ENCODE measurements at places on chromosomes 1 and 21.

DNA sequence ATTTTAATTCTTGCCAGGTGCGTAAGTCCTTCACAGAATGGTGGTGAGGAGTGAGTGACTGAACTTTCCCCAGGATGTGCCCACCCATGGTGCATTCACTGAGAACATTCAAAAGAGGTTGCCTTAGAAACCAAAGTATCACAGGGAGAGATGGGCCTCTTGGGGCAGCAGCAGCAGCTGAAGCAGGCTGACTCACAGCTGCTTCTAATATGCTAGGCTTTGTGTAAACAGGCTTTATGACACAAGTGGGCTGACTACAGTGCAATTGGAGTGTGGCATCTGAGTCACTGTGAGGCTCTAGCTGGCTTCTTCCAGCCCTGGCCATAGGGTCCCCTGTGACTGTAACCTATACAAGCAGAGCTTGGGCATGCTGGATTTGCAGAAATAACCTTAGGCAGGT lies 12.6 kb downstream of the PIGP start:
- DNase-seq, result peak; percentile 16

DNA sequence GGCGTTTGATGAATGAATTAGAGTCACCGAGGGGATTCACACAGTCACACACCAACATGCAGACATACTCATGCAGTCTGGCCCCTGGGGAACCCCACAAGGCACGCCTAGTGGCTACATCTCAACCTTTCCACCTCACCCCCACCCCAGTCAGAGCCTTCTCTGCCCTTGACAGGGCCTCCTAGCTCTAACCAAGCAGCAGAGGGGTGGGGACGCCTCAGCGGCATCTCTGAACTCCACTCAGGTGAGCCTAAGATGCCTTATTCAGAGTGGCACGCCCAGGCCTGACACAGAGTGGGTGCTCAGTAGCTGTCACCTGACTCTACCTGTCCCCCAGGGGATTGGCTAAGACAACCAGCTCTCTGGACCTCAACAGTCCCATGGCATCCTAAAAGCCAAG lies 3.7 kb upstream of the SDC3 start:
- no peak for DNase-seq

DNA sequence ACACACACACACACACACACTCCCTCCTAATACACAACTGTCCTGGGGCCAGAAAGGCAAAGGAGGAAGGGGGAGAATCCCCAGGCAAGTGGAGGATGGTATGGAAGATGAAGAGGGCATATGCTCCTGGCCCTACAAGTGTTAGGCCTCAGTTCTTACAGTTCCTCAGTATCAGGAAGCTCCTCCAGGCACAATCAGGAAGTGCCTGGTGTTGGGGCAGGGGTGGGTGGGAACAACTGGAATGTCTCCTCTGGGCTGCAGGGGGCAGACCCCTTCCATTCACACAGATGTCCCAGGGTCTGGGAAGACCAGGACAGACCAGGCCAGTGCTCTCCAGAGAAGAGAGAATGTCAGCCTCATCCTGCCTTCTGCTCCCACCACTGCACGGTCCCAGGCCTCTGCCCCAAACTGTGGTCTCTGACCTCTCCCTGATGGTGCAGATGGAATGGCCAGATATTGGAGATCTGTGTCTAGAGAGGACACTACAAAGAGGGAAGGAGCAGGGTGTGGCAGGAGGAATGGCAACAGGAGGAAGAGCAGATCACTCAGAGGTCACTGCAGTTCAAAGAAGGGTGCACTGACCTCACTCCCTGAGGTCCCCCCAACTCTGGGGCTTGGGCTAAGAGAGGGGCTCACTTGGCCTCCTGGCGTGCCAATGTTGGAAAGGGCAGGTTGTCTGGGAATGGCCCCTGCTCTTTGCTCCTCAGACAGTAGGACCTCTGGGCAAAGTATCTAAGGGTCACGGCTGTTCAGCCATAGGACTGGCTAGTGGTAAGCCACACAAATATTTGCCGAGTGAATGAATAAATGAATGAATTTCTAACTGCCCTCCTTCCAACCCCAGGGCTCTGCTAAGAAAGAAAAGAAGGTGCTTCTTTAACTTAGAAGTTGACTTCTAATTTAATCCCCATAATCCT lies 2.5 kb upstream of the DENND2D start:
- DNase-seq, result no peak

GRCh38 chr1:149936992-149937705 lies 470 bp upstream of the MTMR11 start:
- no peak for DNase-seq

GRCh38 chr1:205351984-205352713 lies 4.6 kb downstream of the KLHDC8A start:
- DNase-seq, result no peak

DNA sequence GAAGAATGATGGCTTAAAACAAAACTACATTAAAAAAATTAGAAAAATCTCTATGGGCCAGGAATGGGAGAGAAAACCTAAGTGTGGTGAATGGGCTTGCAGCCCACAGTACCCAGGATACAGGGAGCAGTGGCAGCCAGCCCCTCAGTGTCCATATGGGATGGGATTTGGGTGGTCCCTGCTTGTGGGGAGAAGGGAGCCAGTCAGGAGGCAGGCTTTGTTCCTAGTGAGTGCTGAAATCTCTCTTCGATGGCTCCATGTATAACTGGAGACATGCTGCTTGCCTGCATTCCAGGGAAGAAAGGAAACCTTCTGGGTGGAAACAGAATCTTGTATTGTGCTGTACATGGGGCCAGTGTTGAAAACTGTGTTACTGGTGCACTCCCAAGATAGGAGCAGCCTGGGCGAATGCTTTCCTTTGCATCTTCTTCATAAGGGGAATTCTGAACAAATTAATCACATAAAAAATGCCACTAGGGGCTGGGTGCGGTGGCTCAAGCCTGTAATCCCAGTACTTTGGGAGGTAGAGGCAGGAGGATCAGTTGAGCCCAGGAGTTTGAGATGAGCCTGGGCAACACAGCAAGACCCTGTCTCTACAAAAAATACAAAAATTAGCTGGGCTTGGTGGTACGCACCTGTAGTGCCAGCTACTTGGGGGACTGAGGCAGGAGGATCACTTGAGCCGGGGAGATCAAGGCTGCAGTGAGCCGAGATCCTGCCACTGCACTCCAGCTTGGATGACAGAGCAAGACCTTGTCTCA lies 36.0 kb downstream of the PTPRU start:
- DNase-seq, result no peak

- no peak for DNase-seq
Measured at GRCh38 chr1:29853716-29854330, 617.5 kb downstream of the PTPRU start.

- no peak for DNase-seq
Measured at GRCh38 chr1:207230441-207230840, 91.0 kb upstream of the CD55 start.

GRCh38 chr1:165717918-165718515 lies 19.7 kb upstream of the ALDH9A1 start:
- peak; percentile 32 for DNase-seq

- no peak for DNase-seq
Measured at GRCh38 chr1:18090636-18091035, 17.0 kb upstream of the IGSF21 start.

DNA sequence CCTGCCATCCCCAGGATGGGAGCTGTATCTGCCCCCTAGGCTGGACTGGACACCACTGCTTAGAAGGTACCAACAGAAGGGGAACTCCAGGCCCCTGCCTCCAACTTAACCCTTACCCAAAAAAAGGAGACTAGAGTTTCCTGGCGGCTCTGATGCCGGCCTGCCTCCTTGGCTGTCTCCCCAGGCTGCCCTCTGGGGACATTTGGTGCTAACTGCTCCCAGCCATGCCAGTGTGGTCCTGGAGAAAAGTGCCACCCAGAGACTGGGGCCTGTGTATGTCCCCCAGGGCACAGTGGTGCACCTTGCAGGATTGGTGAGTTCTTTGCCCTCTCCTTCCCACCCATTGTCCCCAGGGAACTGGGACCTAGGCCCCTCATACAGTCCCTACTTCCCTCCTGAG lies 8.1 kb upstream of the LRRC71 start:
- DNase-seq, result no peak

GRCh38 chr1:220768126-220768601 lies 18.5 kb upstream of the MTARC1 start:
- DNase-seq, result no peak

- DNase-seq, result no peak
Measured at GRCh38 chr1:53604291-53604919, 134.6 kb downstream of the GLIS1 start.

DNA sequence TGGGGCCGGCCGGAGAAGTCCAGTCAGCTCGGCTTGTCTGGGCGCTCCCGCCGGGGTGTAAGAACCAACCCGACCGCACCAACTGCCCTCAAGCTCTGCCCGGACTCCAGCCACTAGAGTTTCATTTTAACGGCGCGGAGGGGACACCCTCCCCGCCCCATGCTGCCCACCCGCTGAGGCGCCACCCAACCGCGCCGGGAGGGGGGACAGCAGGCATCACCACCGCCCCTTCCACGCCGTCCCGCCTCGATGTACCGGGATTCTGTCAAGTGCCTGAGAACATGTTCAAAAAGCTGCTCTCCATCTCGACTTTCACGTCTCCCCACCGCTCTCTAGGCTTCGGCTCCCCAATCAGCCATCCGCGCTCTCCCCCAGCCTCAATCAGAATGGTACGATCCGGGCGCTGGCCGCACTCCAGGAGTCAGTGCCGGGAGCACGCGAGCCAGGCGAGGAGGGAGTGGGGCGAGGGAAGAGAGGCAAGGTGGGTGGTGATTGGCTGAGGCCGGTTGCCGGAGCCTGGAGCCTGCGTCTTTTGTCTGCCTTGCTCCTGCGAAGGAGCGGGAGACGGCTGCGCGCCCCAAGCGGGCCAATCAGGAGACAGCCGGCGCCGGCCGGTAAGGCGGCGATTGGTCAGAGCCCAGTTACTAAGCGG lies at the start of gene PIK3R3:
PIK3R3 (minus strand) TSS at position 101 of the 652 bp plus-strand sequence. CDS start 677 bp downstream, outside the sequence.
- DNase-seq, result peak; percentile 93

GRCh38 chr1:14371771-14372497 lies 226.6 kb upstream of the KAZN start:
- DNase-seq, result no peak

GRCh38 chr1:47598357-47598756 lies 160.5 kb downstream of the FOXD2 start:
- DNase-seq, result no peak

DNA sequence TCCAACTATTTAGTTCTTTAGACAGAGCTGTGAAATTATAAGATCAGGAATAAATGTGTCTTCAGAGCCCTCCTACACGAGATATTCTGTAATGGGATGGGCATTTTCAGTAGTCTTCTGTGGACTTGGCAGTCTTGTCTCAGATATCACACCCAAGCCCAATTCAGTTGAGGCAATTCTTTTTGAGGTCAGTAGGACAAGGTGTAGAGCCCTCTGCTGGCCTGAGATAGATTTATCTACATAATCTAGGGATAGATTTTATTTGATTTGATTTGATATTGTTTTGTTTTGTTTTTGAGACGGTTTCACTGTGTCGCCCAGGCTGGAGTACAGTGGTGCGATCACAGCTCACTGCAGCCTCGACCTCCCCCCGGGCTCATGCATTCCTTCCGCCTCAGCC lies 77.5 kb downstream of the FMN2 start:
- DNase-seq, result no peak

DNA sequence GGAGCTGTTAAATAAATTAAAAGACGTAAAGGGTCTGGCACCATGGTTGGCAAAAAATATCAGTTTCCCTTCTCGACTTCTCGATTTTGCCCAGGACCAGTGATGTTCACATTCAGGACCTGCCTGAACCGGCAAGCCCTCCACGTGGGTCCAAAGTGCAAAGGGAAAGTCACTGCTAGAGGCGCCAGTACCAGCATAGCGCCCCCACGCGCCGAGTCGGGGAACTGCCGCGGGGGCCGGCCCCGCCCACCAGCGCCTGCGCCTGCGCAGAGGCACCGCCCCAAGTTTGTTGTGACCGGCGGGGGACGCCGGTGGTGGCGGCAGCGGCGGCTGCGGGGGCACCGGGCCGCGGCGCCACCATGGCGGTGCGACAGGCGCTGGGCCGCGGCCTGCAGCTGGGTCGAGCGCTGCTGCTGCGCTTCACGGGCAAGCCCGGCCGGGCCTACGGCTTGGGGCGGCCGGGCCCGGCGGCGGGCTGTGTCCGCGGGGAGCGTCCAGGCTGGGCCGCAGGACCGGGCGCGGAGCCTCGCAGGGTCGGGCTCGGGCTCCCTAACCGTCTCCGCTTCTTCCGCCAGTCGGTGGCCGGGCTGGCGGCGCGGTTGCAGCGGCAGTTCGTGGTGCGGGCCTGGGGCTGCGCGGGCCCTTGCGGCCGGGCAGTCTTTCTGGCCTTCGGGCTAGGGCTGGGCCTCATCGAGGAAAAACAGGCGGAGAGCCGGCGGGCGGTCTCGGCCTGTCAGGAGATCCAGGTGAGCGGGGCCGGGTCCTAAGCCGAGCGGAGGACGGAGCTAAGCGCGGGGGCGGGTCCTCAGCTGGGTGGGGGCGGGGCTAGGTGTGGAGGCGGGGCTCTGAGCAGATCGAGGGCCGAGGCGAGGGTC lies at the start of gene PINK1:
PINK1 (plus strand) TSS at position 269 of the 875 bp plus-strand sequence; CDS start at position 360, 91 bp downstream.
- peak; percentile 92 for DNase-seq

GRCh38 chr1:100360790-100361510 lies 8.6 kb downstream of the CDC14A start:
- DNase-seq, result no peak

- DNase-seq, result no peak
Measured at GRCh38 chr1:236747311-236747985, 47.6 kb upstream of the MTR start.

- DNase-seq, result peak; percentile 85
Measured at GRCh38 chr21:37916310-37917051, at the start of gene KCNJ6. TSS of gene KCNJ6 (minus strand) at chr21:37916457. CDS start at chr21:37840682, 75,775 bp downstream.

DNA sequence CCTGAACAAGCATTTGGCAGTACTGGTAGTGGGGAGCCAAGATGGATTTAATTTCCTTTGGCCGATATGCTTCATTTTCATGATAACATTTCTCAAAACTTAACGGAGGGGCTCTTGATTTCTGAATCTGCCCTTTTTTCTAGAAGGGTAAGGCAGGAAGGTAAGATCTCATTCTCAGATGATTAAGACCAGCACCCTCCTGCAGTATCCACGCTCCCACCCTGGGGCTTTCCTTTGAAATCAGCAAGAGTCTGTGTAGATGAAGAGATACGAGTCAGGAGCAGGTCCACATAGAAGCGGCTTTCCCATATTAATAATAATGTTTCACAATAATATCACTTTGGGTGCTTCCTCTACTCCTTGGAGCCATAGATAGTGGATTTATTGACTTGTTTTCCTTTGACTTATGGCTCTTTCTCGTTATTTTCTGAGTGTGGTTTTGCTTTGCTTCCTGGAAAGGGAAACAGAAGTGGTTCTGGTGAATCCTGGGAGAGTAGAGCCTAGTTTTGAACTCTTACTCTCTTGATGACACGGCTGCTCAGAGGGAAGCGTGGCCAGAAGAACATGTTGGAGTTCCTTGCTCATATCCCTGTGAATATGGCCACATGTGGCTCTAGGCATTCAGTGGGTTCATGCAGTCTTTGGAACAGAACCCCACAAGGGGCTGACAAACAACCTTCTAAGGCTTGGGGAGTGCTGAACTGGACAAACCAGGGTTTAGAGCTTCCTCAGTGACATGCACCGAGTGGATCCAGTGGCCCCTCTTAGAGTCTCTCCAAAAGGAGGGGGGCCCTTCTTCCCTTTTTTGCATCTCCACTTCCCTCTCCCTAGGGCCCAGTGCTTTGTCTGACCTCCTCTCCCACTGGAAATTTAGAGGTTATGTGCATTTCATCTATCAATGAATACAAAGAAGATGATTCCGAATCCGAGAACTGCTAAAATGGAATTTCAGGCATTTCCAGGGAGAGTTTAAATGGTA lies 195.7 kb downstream of the DYRK1A start:
- DNase-seq, result no peak
